Activated naive CD8-positive, alpha-beta T cell treated with anti-CD3 and anti-CD28 coated beads, Interleukin-2, amount 10 ng/mL, durations not matched to agents 7 days and 5 days (primary cell): ENCODE measurements at places on chromosomes 2 and 18.

- DNase-seq, result no peak
Measured at GRCh38 chr2:111918383-111918806, 20.0 kb downstream of the MERTK start.

GRCh38 chr2:195734931-195735330 lies 77.9 kb downstream of the SLC39A10 start:
- no peak for DNase-seq

- no peak for DNase-seq
Measured at GRCh38 chr2:43285987-43286386, 59.6 kb upstream of the ZFP36L2 start.

DNA sequence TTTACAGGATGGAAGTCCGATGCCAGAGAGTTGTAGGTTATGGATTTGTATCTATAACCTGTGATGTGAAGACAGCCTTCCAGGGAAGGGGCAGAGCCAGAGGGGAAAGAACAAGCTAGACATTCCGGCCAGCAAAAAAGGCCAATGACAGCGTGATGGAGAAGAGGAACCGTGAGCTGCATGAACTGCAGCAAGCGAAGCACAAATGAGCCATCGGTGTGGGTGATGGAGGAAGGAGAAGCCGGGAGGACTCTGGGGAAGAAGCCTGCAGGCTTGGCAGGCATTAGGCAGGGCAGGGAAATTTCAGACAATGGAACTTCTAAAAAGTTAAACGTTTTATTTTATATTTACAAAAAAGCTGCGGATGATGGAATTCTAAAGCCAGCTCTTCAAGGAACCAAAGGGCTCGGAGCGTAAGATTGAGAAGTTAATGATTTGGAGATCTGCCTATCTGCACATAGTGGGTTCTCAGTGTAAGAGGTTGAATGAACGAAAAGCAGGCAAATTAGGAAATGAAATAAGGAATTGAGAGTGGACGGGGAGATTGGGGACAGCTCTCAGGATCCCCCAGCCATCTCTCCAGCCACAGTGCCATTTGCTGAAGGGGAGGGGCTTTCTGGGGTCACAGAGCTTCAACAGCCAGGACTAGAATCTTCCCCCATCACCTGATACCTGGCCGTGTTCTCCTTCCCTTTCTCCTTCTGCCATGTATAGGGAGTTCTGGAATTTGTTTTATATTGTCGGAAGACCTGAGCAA lies 28.4 kb downstream of the NGEF start:
- no peak for DNase-seq

- DNase-seq, result no peak
Measured at GRCh38 chr2:30790879-30791278, 16.4 kb downstream of the CAPN13 start.

- DNase-seq, result no peak
Measured at GRCh38 chr2:75952173-75952572, 241.5 kb upstream of the GCFC2 start.

- DNase-seq, result peak; percentile 27
Measured at GRCh38 chr2:240917684-240918257, 11.6 kb downstream of the CROCC2 start.

- no peak for DNase-seq
Measured at GRCh38 chr2:200042102-200042735, 86.8 kb downstream of the MAIP1 start.

- DNase-seq, result no peak
Measured at GRCh38 chr18:39053571-39053970, 1488.0 kb upstream of the CELF4 start.

GRCh38 chr2:233385489-233386044 lies 31.3 kb downstream of the DGKD start:
- peak; percentile 65 for DNase-seq

DNA sequence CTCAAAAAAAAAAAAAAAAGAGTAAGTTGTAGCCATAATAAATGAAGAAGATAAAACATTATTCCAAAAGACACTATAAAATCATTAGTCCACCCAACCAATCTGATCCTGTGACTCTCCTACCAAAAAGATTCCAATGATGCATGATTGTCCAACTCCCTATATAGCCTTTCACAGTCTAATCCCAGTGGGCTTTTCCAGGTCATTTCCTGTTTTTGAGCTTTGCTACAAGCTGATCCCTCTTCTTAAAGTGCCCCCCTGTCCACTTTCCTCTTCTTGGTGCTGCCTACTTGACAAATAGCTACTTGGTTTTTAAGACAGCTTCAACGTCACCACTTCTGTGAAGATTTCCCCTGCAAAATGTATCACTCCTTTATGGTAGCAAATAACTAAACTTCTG lies 88.4 kb downstream of the SEMA4F start:
- DNase-seq, result no peak

DNA sequence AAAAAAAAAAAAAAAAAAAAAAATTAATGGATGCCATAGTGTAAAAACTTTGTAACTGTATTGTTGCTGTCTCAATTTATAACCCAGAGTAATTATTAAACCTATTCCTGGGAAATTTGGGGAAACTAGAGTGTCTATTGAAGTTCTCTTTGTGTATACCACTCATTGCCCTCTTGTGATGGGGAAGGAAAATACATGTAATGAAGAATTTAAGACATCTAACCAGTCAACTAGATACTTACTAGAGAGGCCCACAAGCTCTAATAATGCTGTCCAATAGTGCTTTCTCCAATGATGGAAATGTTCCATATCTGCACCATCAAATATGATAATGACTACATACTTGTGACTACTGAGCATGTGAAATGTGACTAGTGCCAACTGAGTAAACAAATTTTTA lies 168.5 kb upstream of the SLC39A10 start:
- no peak for DNase-seq

- no peak for DNase-seq
Measured at GRCh38 chr2:208978946-208979345, 444.9 kb upstream of the MAP2 start.

- DNase-seq, result no peak
Measured at GRCh38 chr18:3930126-3931012, 480.4 kb downstream of the TGIF1 start.

- no peak for DNase-seq
Measured at GRCh38 chr2:45915523-45915922, 264.0 kb downstream of the PRKCE start.

- no peak for DNase-seq
Measured at GRCh38 chr18:80231616-80232015, 15.7 kb downstream of the PARD6G start.

GRCh38 chr2:63051795-63052333 lies 1.2 kb downstream of the OTX1 start:
- DNase-seq, result no peak

DNA sequence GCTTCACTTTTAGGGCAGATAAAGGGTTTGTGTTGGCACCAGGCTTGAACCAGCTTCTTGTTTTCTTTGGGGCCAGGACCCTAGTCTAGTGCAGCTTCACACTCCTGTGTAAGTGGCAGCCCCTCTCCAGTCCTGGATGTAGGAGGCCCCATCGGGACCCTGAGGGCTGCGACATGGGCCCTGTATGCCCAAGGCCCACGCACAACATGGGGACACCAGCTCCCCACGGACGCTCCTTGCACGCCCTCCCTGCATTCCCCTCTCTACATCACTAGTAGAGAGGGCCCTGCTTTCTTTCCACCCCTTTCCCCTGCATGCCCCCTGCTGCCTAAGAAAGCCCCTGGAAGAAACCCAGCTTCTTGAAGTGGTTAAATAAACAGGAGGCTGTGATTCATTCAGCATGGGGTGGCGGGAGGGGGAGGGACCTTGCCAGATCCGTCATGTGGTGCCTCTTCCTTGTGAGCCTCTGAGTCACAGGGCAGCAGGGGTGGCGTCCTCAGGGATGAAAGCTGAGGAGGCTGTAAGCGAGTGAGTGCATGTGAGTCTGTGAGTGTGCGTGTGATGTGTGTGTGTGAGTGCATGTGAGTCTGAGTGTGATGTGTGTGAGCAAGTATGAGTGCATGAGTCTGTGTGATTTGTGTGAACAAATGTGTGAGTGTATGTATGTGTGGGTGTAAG lies 42.5 kb downstream of the COPS8 start:
- DNase-seq, result no peak

DNA sequence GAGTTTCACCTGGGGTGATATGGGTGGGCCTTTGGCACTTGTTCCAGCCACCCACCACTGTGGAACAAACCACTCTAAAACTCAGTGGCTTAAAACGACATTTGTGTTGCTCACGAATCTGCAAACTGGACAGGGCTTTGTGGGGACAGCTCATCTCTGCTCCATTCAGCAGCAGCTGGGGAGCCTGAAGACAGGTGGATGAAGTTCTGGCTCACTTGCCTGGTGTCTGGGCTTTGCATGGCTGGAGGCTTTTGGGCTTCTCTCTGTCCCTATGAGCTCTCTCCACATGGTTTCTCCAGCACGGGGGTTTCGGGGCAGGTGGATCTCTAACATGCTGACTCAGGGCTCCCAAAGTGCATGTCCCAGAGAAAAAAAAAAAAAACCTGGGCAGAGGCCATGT lies 93.0 kb upstream of the GLI2 start:
- DNase-seq, result no peak

DNA sequence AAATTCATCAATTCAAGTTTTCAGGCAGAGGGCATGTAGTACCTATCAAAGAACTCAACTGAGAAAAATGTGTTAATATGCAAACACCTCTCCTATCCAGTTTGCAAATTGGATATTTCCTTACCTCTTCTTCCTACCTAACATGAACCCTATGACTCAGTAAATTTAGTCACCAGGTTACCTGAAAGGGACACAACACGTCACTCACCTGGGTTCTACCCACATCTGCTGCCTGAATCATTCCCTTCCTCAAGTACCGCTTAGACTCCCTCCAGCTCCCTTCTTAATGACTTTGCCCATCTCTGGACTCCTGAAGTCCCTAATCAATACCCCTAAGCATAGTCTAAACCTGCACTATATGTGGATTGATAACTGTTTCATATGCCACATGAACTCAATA lies 10.4 kb downstream of the ANKRD44 start:
- DNase-seq, result no peak

- no peak for DNase-seq
Measured at GRCh38 chr2:198059800-198060199, 255.4 kb downstream of the PLCL1 start.

DNA sequence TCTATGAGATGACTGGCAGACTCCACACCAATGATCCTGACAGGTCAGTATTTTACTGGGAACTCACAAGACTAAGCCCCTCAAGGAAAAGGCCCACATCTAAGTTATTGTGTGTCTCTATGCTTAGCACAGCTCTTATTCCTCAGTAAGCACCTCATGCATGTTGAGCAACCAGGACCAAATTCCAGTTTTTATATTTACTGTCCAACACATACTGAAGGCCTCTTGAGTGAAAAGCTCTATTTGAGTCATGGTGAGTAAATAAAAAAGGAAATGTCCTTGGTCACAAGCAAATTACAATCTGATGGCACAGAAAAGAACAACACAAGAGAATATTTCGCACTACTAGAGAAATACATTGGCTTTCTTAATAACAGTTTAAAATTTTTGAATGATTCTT lies 87.9 kb upstream of the ETAA1 start:
- DNase-seq, result no peak

DNA sequence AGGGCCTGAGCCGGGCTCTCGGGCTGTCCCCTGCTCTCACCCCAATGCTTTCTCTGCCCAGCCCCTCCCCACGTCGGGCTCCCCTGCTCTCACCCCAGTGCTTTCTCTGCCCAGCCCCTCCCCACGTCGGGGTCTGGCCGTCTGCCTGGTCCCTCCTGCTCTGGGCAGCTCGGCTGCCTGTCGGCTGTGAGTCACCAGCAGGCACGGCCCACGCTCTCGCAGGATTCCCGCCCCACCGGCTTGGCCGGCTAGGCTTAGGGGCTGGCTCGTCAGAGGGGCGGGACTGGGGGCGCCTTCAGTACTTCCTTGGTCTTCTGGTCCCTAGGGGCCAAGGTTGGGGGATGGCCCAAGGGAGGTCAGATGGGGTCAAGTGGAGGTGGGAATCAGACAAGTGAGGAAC lies 3.3 kb downstream of the BOK start:
- no peak for DNase-seq

DNA sequence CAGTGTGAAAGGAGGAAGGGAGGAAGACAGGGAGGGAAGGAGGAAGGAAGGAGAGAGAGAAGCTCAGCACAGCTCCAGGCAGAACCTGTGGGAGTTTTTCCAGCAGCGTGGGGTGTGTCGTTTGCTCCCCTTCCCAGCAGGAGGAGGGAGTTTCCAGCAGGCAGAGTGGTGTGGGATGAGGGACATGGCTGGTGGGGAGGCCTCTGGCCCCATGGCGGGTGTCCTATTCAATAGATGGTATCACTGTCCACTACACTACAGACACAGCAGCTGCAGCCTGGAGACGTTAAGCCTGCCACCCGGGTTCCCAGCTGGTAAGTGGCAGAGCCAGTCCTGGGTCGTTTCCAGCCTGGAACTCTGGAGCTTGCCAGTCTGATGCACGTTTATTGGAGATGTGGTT lies 44.7 kb downstream of the GLI2 start:
- no peak for DNase-seq

DNA sequence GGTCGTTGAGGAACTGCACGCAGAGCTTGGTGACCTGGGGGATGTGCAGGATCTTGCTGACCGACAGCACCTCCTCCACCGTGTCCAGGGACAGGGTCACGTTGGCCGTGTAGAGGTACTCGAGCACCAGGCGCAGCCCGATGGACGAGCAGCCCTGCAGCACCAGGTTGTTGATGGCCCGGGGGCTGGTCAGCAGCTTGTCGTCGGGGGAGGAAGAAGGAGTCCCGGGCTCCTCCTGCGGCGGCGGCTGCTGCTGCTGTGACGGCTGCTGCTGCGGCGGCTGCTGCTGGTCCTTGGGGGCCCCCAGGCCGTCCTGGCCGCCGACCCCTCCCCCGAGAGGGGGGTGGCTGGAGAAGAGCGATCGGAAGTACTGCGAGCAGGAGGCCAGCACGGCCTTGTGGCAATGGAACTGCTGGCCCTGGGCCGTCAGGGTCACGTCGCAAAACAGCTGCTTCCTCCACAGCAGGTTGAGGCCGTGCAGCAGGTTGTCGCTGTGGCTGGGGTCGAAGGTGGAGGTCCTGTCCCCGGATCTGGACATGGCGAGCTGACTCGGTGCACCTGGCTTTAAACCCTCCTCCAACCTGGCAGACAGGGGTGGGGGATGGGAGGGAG lies 2.7 kb downstream of the KLHL14 start:
- peak; percentile 29 for DNase-seq

- DNase-seq, result no peak
Measured at GRCh38 chr2:78644854-78645253, 380.6 kb upstream of the REG3G start.

DNA sequence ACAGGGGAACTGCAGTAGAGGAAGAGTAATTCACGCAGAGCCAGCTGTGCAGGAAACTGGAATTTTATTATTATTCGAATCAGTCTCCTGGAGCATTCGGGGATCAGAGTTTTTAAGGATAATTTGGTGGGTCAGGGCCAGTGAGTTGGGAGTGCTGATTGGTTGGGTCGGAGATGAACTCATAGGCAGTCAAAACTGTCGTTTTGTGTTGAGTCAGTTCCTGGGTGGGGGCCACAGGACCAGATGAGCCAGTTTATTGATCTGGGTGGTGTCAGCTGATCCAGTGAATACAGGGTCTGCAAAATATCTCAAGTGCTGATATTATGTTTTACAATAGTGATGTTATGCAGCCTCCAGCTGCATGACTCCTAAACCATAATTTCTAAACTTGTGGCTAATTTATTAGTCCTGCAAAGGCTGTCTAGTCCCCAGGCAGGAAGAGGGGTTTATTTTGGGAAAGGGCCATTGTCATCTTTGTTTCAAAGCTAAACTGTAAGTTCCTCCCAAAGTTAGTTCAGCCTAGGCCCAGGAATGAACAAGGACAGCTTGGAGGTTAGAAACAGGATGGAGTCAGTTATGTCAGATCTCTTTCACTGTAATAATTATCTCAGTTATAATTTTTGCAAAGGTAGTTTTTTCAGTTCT lies 67.0 kb downstream of the ASAP2 start:
- no peak for DNase-seq
